ENCODE measurements at places on chromosomes 16 and 17.

- DNase-seq, result no peak
Measured at GRCh38 chr17:50445730-50446325, 19.8 kb downstream of the ACSF2 start.

DNA sequence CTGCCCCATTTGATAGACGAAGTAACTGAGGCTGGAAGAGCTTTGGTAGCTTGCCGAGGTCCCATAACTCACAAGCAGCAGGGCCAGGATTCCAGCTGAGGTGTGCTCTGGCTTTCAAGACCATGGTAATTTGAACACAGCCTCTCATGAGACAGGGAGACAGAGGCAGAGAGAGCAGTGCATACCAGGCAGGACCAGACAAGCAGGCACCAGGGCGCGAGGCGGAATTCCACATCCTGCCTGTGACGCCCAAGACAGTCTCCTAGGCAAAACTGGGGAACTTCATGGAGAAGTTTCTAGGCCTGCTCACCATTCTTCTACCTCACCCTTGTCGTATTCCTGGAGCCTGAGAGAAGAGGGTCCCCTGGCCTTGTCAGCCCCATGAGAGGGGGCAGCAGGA, 19.2 kb downstream of the SDK2 start:
- DNase-seq, result no peak

- DNase-seq, result no peak
Measured at GRCh38 chr16:66247516-66248481, 118.7 kb upstream of the CDH5 start.

DNA sequence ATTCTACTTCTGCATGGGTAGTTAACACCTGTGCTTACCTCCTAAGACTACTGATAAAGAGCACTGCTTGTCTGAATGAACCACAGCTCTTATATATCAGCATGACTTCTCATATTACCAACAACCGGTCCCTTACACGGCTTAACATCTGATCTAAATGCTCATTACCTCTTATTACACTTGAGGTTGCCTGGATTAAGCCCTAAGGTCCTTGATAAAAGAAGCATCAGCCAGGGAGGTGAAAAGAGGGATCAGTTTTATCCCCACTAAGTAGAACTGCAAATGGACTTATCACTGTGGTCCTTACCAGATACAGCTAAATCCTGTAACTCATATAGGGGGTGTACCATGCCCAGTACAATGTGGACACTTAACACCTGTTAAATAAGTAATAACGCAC, 8.2 kb upstream of the RSKR start:
- DNase-seq, result no peak

- DNase-seq, result peak; percentile 47
Measured at GRCh38 chr16:53014287-53014686, 38.4 kb downstream of the CHD9NB start.

DNA sequence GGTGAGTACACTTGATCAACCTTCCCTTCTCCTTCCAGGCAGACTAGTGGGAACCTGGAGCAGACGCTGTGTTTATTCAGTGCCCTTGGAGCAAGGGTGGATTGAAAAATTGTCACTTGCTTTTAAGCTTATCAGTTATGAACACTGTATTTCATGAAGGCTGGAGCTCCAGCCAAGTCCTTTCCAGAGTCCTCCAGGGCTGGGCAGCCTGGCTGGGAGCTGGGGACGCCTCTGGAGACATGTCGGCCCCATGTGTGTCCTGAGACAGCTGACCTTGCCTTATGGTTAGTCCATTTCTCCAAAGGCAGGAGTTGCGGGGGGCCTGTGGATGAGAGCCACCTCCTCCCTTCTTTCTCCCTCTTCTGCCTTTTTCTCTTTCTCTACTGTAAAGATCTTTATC, 67.0 kb downstream of the RAP1GAP2 start:
- no peak for DNase-seq

GRCh38 chr16:81676066-81676882, 102.8 kb upstream of the PLCG2 start:
- DNase-seq, result no peak

DNA sequence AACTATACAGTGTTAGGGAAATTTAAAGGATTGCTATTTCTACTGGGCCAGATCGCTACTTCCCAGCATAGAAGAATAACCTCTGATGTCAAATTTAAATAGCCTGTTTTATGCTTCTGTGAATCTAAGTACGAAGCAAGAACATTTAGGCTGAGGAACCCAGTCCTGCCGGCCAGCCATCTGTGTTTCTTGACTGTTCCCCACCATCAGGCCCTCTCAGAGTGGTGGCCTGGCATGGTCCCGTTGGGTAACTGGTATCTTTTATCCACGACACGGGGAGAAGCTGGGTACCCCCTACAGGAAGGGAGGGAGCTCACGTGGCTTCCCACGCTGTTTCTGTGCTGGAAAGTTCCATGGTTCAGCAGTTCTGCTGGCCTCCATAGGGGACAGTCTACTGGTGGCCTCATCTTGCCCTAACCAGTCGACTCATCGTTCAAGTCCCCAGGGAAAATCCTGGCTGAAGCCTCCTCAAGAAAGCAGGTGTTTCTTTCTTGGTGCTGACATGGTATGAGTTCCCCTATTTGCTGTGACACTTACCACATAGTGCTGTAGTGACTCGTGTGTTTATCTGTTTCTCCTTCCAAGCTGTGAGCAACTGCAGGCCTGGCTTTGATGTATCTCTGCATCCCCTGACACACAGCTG, 201.7 kb upstream of the NLRP1 start:
- DNase-seq, result no peak

DNA sequence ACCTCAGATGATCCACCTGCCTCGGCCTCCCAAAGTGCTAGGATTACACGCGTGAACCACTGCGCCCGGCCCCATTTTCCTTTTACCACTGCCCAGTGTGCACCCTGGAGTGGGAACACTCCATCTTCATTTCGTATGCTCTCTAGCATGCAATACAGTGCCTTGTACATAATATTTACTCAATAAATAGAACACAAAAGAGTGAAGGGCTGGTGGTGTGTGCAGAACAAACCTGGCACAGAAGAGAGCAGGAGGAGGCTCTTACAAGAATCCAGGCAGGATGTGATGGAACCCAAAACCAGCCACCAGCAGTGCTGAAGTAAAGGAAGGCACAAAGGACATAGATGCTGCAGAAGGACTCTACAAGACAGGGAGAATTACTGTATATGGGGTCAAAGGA, 7.3 kb downstream of the KRT37 start:
- no peak for DNase-seq

DNA sequence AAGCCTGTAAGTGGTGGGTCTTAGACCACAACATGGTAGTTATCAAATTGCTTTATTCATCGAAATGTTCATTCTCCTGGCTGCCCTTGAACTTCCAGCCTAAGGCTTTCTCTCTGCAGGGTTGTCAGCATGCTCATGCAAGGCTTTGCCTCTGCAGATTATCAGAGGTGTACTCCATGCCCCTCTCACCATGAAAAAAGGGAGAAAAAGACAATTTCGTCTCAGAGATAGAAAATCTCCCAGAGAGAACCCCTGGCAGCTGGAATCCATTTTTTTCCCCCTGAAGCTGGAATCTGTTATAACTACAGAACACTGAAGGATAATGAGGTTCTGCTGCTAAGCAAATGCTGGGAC, 33.9 kb upstream of the METTL9 start:
- DNase-seq, result no peak

GRCh38 chr17:60468371-60468770, 46.1 kb downstream of the CHCT1 start:
- DNase-seq, result no peak

DNA sequence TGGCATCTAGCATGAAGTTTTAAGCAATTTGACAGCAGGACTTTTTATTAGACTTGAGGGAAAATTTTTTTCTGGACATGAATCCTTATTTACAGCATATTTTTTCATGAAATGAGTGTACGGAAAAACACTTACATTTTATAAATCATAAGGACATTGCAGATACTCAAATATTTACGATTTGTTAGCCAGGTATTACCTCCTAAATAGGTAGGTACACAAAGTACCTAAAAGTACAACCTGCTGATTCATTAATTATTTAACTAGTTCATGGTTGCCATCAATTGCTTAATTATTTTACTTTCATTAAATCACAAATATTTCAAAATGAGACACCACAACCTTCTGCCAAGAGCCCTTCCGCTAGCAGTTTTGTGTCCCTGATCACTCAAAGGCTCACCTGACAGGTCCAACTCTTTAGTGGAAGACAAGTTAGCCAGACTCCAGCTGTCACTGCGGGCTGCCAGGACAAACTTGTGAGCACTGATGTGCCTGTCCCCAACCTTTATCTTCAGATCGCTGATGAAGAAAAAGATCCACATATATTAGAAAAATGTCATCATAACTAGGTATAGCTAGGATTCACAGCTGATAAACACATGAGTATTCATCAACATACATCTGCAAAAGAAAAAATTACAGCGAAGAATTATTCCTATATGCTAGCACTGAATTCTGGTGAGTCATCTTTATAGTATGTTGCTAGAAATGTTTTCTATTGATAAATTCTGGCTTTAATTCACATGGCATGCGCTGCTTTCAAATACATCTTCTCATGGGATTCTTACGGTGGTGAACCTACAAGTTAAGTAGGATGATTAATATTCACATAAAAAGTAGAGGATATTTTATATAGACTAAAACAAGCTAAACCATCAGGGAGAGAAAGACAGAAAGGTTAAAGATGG, 28.2 kb downstream of the ANKFY1 start:
- no peak for DNase-seq

- DNase-seq, result no peak
Measured at GRCh38 chr17:44376124-44376523, 12.5 kb upstream of the FAM171A2 start.

DNA sequence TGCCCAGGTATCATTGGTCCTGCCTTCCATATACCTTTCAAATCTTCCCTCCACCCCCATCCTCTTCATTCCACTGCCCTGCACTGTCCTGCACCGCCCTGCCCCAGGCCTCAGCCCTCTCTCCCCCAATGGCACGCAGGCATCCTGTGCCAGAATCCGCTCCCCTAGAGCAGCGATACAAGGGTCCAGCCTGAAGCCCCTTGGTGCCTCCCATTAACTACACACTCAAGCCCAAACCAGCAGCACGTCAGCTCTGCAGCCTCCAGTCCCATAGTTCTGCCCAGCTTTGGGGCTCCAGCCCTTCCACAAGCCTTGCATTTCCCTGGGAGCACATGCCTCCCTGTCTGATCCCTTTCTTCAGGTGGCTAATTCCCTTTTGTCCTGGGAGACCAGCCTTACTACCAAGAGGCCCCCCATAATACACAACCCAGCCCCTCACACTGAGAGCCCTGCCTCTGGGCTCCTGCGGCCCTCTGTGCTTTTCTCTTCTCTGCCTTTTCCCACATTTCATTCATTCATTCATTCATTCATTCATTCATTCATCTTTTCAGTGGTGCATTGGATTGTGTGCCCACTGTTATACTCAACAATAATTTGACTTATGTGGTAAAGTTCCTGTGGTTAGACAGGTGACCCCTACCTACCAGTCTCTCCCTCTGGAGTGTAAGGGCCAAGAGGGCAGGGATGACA, 26.8 kb upstream of the DLX3 start:
- no peak for DNase-seq

DNA sequence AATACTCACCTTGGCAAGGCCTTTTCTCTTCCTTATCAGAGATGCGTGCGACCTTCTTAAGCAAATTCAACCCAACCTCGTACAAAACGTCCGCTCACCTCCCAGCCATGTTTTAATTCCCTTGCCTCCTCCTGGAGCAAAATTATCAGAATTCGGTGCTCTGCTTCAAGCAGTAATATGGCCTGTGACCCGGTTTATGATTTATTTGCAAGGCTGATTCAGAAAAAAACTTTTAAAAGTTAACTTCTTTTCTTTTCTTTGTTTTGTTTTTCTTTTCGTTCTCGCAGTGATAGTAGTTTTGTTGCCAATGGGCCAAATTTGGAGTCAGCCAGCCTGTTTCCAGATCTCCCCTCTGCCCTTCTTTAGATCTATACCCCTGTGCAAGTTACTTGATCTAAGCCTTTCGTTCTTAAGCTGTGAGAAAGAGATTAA, at the start of gene PHLPP2:
PHLPP2 (minus strand) TSS at position 382 of the 432 bp plus-strand sequence. CDS start 9,906 bp downstream, outside the sequence.
- no peak for DNase-seq

DNA sequence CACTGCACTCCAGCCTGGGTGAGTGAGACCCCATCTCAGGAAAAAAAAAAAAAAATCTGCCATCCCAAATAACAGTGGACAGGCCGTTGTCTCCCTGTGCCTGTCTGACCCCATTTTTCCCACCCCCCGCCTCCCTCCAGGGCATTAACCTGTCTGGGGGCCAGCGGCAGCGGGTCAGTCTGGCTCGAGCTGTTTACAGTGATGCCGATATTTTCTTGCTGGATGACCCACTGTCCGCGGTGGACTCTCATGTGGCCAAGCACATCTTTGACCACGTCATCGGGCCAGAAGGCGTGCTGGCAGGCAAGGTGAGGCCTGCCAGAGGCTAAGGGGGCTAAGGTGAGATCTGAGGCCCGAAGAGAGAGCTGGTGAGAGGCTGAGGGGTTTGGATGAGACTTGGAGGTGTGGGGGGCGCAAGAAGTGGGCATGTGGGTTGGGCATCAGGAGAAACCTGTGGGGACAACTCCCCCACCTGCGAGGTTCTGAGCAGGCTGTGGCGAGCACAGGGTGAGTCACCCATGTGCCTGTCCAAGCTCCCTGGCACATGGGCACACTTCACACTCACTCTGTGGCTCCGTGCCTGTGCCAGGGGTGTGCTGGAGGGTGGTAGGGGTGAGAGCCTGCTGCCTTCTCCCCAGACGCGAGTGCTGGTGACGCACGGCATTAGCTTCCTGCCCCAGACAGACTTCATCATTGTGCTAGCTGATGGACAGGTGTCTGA, 34.7 kb downstream of the ANKRD40 start:
- DNase-seq, result no peak

DNA sequence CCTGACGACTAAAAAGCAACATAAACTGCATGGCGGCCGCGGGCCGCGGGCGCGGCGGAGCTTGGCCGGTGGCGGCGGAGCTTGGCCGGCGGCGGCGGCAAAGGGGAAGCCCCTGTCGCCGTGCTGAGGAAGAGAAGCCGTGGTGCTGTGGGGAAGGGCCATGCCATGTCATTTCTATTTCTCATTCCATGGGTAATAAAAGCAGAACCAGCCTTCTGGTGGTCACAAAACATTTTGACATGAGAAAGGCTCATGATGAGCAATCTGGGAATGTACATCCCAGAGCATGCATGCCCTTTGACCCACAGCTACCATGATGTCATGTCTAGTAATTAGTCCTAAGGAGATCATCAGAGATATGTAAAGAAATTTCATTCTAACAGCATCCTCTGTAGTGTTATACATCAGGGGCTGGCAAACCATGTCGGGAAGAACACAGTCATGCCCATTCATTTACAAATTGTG, 23.9 kb upstream of the HEATR6 start:
- no peak for DNase-seq

DNA sequence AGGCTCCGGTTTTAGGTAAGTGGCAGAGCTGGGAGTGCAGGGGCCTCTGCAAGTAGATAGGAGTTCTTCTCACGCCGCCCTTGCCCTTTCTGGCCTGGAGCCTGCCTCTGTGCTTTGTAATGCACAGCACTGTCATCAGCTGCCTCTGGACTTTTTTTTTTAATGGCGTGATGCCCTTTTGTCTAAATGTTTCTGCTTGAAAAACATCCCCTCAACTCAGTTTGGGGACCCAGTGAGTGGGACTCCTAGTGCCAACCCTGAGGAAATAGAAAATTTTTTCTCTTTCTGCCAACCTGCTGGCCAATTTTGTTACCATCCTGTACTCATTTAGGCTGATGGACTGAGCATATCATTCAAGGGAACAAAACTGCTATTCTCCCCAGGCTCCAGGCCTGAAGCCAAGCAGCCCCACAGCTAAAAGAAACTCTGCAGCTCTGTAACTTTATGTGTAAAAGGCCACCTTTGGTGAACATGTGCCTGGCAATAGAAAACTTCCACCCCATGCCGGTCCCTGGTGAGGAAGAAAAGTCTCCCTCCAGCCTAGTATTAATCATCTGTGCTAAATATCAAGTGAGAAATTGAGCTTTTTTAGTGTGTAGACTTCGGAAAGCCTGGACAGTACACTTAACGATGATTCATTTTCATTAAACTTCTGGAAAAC, 22.5 kb downstream of the SLC6A2 start:
- DNase-seq, result no peak

- no peak for DNase-seq
Measured at GRCh38 chr17:56020369-56020768, 132.9 kb upstream of the ANKFN1 start.

Data from foreskin melanocyte (primary cell).